Cortex of kidney (tissue), 1 donor: ENCODE measurements at places on chromosomes 12 and 14.

GRCh38 chr12:15273896-15274295, 48.4 kb upstream of the PTPRO start:
- no peak for DNase-seq

DNA sequence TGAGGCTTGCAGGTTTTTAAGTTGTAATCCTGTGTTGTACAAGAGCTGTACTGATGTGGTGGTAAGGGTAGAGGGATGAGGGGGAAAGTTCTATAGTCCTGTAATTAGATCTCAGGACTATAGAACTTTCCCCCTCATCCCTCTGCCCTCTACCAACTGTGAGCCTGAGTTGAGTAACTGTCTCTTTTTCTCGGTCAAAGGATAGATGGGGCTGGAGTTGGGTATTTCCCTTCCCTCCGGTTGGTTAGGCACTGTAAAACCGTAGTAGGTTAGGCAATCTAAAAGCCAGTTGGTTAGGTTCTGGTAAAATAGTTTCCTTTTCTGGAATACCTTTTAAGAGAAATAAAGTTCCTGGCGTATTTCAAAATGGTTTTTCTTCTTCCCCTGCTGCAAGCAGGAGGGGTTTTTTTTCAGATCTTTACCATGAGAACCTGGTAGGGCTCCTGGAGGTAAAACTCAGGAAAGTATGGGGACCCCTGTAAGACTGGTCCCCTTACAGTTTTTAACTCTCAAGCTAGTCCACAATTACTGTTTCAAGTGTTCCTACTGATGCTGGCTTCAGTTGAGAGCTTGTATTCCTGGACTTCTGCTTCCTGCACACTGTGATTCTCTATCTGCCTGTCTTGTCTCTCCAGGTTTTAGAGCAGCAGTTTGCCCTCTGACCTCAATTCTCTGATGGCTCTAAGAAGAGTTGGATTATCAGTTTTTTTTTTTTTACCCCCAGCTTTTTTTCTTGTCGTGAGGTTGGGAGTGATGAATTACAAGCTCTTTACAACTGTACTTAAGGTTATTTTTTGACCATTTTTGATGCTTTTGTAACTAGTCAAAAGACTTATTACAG, 58.7 kb downstream of the FUT8 start:
- no peak for DNase-seq

DNA sequence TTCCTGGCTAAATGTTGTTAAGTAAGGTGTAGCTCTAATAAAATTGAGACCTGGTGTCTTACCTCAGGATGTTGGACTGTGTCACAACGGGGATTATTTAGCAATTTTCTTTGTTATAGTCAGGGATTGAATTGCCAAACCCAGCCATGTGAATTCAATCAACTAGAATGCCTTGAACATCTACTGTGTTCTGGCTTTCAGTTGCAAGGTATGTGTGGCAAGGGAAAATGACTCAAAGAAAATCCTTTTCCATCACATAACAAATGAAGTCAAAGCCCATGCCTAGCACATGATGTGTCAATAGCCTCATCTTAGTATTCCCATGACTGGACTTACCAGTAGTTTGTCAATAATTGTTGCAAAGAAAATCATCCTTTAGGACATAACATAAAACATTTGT, 519.8 kb upstream of the FLRT2 start:
- no peak for DNase-seq

DNA sequence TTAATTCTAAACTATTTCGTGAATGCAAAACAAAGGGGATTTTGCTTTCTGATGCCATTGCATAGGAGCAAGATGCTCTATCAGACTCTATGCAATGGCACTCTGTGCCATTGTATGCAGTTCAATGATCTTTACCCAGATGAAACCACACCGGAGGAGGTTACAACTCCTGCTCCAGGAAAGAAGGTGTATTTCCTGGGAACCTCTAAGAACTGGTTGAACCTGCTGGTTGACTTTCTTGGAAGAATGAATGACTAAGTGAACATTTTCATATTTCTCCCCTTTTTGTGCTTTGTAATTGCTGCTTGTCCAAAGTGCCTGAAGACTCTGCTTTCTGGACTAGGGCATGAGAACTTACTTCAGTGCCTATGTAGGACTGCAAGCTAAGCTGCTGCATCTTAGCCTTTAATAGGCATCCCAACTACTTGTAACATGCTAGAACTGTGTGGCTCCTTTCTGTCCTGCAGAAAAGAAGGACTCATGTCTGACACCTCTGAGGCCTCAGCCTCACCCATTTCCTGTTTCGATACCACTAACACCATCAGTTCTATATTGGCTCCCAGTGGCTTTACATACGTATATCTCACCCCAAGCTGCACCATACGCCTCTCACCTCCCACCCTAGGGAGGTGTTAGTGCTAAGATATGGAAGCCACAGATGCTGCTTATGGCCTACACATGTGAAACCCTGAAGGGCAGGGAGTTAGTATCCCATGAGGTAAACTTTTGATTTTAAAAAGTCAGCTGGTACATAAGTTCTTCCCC, 193.5 kb upstream of the CNOT2 start:
- no peak for DNase-seq

DNA sequence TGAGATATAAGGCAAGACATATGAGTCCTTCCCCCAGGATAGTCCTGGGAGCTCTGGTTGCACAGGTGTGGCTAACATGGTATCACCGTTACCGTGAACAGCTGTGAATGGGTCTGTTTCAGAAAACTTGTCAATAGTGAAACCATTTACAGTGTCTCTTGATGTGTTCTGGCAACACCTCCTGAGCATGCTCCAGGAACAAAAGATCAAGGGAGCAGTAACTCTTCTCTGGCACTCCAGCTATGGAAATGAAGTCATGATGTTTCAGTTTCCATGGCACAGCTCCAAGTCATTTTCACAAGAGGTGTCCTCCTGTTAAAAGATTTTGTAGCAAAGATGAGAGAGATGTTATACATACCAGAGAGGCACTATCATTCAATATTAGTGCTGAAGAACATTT, 253.7 kb downstream of the SNAPC1 start:
- DNase-seq = no peak
